ENCODE measurements at places on chromosomes 1 and 21.

DNA sequence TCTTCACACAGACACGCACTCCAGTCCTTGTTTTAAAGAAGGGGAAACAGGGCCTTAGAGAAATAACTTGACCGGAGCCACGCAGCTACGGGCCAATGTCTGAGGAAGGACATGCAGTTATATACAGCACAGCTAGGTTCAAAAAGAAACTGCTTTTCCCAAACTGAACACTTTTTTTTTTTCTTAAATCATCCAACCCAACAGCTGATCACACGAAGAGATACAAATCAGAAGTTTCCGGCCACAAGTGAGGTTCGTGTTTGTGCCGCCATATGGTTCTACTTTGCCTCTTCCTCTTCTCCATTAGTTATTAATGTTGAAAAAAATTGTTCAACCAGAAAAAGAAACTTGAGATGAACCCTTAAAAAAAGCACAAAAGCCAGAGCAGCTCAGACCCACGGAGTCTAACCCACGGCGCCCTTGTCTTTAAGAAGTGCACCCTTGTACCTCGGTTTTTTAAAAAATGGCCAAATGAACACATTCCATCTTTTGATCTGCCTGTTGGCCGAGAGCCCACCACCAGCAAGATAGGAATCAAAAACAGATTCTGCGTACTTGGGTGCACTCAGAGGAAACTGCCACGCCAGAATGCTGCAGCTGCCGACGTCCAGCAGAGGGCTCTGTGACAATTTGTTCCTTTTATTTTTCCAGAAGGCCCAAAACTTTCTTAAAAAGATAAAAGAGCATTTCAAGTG, 78.9 kb downstream of the SLC66A1 start:
- DNase-seq, result peak; percentile 52

GRCh38 chr1:59146651-59147358, 150.1 kb upstream of the FGGY start:
- peak; percentile 15 for DNase-seq

GRCh38 chr21:27953340-27954045, 986.6 kb upstream of the ADAMTS5 start:
- DNase-seq, result no peak

GRCh38 chr1:53946252-53947171, at the start of gene LRRC42:
Gene LRRC42, plus strand, starts transcription at chr1:53946350. Its CDS starts 5,650 bp downstream, at chr1:53952000.
- DNase-seq, result no peak

- DNase-seq, result no peak
These were observed 10.5 kb upstream of the SLAMF1 start for GRCh38 chr1:160657250-160657781.

DNA sequence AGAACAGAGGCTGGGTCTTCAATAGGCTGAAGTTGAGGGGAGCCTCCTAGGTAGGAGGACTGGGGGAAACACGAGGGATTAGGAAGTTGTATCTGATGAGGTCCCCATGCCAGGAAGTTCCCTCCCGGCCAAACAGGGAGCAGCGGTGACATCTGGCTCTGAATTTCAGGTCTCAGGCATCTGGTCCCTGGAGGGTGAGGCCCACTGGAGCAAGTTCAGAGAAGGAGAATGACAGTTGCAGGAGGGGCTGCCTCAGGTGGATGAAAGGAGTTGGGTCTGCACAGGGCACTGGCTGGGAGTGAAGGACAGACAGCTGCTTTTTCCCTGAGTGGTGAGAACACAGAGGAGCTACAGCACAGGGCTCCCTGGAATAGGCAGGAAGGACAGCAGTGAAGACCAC, 9.1 kb downstream of the TMEM9 start:
- no peak for DNase-seq

- DNase-seq, result no peak
These were observed 105.3 kb upstream of the OLIG2 start for GRCh38 chr21:32920474-32920873.

DNA sequence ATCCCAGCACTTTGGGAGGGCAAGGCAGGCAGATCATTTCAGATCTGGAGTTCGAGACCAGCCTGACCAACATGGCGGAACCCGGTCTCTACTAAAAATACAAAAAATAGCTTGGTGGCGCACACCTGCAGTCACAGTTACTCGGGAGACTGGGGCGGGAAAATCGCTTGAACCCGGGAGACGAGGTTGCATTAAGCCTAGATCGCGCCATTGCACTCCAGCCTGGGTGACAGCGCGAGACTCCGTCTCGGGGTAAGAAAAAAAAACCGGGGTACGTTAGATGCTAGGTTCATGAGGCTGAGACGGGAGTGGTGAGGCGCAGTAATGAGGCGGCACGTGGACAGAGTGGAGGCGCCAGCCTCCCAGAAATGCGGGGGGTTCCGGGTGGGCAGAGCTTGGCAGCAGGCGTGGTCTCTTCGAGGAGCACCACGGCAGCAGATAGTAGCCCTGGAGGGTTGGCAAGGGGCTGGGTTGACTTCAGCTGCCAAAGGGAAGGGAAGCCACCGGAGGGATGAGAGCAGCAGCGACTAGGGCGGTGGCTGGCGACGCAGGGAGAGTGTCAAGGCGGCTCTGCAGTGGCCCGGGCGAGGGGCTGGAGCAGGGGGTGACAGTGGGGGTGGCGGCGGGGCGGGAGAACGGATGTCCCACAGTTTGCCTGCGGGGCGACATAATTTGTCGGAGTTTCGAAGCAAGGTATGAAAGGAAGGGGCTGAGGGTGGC, 832 bp downstream of the MRPL20 start:
- DNase-seq, result no peak

DNA sequence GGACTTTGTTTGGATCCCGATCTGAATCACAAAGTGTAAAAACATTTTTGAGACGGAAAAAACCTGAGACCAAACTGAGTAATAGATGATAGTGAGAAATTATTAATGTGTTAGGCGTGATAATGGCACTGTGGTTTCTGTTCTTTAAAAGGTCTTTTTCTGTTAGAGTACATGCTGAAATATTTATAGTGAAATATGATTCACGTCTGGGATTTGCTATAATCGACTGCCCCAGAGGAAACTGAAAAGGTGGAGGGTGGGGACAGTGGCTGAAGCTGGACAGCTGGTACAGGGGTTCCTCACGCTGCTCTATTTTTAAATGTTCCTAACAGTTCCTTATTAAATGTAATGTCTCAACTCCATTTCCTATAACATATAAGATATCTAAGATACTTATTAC, 11.2 kb downstream of the URB1 start:
- no peak for DNase-seq

- DNase-seq, result no peak
These were observed 185.6 kb upstream of the CAMK1G start for GRCh38 chr1:209397910-209398309.

DNA sequence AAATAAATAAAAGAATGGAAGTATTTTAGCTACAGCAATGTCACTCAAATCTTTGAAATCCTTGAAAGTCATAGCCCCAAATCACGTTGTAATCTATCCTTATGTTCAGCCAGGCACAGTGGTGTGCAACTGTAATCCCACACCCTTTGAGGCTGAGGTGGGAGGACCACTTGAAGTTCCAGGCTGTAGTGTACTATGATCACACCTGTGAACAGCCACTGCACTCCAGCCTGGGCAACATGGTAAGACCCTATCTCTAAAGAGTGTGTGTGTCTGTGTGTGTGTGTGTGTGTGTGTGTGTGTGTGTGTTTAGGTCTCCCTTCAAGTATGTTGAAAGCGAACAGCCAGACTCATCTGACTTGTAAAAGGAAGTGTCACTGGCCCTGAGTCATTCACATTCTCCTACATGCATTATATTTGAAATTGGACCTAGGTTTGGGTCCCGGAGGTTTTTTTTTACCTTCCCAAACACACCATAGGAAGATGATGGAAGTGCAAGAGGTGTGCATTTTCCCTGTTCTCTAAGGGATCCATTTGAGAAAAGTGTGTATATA, 50.1 kb downstream of the ZNF281 start:
- no peak for DNase-seq

DNA sequence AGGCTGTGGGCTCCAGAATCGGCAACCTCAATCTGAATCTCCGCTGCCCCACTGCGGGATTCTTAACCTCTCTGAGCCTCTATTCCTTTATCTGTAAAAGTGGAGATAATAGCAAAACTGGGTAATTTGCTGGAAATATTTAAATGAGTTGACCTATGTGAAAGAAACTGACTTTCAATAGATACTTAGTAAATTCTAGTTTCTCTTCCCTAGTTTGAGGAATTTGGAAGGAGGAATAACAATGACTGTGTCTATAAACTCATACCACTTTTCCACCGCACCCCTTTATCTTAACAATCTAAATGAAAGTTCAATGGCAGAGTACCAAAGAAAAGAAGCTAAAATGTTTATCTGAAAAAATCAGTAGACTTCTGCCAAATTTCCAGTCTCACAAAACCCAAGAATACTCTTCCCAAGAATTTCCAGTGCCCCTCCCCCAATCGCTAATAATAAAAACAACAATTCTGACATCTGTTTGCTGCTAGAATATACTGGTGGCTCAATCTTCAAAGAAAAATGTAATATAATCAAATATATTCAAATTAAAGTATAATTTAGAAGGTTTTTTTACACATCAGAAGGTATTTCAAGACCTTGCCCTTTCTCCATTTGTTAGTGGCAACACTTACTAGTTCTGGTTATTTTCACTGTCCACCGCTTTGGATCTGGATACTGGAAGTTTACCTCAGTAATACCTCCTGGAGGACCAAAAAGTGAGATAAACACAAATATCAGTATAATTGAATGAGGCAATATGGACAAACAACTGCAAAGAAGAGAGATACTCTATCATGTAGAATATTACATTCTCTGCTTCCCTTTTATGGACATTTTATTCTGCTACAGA, 171.2 kb downstream of the LTN1 start:
- no peak for DNase-seq

DNA sequence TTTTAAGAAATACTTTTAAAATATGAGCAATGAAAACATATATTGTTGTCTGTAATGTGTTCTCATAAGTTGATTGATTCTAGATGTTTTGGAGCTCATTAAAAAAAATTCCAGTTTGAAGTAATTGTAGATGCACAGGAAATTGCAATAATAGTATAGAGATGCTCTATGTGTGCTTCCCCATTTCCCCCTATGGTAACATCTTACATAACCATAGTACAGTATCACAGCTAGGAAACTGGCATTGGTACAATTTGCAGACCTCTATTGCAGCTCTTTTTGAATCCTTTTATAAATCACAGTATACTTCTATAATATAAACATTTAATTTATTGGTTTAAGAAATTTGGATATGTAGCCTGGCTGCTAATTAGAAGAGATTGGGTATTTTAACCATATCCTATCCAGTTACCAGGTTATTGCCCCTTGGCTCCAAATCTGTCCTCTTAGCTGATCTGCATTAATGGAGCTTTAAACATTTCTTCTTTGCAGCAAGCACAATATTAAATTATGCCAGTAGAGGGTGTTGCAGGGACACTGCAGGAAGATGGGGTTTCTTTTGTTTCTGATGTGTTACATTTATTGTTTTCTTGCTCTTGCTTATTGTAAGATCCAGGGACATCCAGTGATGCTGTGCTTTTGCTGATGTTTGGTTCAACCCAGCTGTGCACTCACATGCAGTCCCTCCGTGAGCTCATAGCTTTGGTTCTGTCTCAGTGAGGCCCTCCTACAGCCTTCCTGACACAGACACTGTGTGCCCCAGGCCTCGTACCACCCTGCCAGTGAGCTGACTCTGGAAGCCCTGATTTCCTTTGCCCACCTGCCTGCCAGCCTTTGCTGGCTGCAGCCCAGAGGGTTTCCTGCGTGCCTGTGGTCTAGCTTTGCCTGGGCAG, 103.3 kb downstream of the RABGAP1L start:
- no peak for DNase-seq

GRCh38 chr1:147444381-147444780, 96.9 kb upstream of the BCL9 start:
- DNase-seq, result no peak

GRCh38 chr1:156162430-156163037, 9.1 kb downstream of the SEMA4A start:
- DNase-seq, result no peak

DNA sequence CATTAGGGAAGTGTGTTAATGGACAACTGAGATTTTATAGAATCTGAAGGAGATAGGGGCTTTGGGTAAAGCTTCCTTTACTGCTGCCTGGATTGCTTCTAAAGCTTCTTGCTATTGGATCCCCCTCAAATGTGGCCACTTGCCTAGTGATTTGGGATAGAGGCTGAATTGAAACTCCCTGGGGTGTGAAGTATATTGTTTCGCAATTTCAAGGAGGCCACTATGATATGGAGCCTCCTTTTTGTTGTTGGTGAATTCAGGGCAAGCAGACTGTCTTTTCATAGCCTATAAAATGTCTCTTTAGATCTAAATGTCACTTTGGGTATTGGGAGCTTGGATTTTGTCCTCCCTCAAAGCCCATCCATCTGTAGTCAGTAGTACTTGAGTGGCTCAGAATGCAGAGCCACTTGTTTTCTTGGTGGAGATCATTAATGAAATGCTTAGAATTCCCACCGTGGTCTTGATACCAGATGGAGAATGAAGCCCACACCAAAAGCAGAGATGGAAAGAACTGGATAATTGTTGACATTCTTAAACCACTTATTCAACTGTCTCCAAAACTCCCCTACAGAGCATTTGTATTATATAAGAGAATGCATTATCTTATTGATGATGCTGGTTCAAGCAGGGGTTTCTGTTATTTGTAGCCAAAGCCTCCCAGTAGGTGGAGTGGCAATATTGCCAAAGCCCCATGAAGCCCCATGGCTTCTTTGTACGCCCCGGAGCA, 144.3 kb upstream of the KCNE2 start:
- no peak for DNase-seq

DNA sequence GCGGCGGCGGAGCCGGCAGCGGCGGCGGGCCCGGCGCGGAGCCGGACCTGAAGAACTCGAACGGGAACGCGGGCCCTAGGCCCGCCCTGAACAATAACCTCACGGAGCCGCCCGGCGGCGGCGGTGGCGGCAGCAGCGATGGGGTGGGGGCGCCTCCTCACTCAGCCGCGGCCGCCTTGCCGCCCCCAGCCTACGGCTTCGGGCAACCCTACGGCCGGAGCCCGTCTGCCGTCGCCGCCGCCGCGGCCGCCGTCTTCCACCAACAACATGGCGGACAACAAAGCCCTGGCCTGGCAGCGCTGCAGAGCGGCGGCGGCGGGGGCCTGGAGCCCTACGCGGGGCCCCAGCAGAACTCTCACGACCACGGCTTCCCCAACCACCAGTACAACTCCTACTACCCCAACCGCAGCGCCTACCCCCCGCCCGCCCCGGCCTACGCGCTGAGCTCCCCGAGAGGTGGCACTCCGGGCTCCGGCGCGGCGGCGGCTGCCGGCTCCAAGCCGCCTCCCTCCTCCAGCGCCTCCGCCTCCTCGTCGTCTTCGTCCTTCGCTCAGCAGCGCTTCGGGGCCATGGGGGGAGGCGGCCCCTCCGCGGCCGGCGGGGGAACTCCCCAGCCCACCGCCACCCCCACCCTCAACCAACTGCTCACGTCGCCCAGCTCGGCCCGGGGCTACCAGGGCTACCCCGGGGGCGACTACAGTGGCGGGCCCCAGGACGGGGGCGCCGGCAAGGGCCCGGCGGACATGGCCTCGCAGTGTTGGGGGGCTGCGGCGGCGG, 1.0 kb downstream of the ARID1A start:
- peak; percentile 63 for DNase-seq

DNA sequence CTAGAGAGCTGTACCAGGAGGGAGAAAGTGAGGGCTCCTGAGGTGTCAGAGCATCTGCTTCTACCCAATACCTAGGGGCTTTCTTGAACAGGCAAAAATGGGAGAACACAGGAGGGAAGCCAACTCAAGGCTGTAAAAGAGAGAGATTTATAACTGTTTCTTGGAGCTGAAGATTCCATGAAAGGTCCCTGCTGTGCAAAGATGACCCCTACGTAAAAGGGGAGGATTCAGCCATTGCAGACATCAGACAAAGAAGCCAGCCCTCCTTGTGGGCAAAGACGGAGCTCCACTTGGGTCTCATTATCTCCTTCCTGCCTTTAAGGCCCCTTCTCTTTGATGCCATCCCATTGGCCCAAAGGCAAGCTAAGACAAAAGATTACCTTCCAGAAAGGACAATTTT, 524.1 kb upstream of the CAMK1G start:
- no peak for DNase-seq

- no peak for DNase-seq
These were observed 107.9 kb upstream of the DYNLT5 start for GRCh38 chr1:66644331-66644730.
